HAP-1 (cell line): ENCODE measurements at places on chromosomes 4 and X.

- DNase-seq, result no peak
Observed at GRCh38 chr4:174517502-174518445, 4.5 kb downstream of the HPGD start.

GRCh38 chr4:13703096-13703495 is 75.6 kb upstream of the BOD1L1 start:
- DNase-seq, result no peak

- no peak for DNase-seq
Observed at GRCh38 chr4:98546910-98547594, 111.4 kb downstream of the TSPAN5 start.

GRCh38 chr4:3514806-3515501 is 17.3 kb downstream of the LRPAP1 start:
- no peak for DNase-seq

DNA sequence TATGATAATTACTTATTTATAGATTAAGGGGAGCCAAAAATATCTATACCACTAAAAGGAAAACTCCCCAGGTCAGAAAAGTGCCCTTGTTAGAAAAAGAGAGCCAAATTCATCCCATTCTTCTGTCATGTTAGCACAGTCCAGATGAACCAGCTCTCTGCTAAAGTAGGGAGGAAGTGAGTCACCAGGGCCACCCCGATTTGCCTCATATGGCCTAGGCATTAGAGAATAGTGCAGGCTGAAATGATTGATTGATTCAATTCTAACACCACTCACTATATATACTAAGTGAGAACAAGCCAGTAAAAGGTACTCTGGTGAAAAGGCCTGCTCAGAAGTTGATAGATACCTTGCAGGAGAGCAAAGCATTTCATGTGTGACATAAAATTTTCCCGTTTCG is 94.5 kb downstream of the SRPX start:
- DNase-seq, result no peak

DNA sequence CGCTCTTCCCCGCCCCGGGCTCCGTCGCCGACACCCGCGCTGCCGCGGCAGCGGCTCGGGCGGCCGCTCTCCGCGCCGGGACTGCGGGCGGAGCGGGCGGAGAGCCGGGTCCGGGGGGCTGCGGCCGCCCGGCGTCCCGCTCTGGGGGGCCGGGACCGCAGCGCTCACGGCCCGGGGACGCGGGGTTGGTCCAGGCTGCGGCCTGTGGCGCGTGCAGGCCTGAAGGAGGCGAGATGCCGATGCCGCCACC is 492 bp downstream of the GALNT7 start:
- DNase-seq, result no peak

GRCh38 chr4:118947095-118947494 is 58.4 kb downstream of the SYNPO2 start:
- no peak for DNase-seq

GRCh38 chr4:101122019-101122418 is 225.3 kb downstream of the PPP3CA start:
- no peak for DNase-seq

DNA sequence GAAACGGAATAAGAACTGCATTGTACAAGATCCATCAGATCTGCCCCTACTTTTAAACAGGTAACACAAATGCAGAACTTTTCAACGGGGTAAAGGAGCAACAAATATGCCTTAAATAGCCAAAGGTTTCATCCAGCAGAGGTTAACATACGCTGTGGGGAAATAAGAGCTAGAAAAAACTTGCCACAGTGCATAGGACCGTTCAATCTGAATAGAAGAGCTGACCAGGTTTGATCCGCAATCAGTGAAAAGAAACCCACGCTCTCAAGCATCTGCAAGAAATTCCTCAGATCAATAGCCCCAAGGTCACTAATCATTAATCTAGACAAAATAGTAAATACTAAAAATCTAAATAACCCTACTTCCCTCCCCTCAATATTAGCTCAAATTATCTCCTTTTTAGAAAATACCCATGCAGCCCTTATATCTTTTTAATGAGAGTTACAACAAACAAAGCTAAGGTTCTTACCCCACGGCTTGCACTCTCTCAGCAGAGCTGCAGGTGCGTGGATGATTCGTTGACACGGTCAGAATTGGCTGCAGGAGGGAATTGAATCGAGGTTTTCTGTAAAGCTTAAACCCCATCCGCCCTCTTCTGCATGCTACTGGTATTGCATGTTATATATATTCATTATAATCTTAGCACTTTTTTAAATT is at the start of gene TLR10:
Gene TLR10 (minus strand): TSS at position 539 of the 657 bp plus-strand sequence. CDS start 7,400 bp downstream, outside the sequence.
- DNase-seq, result peak; percentile 70

GRCh38 chr4:119040694-119041185 is 94.9 kb upstream of the MYOZ2 start:
- DNase-seq, result peak; percentile 18

GRCh38 chr4:185811509-185812364 is at the start of gene SORBS2:
Gene SORBS2 (minus strand): TSS chr4:185812194. CDS start chr4:185690571, 121,623 bp downstream.
- peak; percentile 42 for DNase-seq
